Fibroblast of pulmonary artery (primary cell): ENCODE measurements at places on chromosomes 4 and X.

GRCh38 chrX:115134382-115134781, 54.8 kb upstream of the RBMXL3 start:
- no peak for DNase-seq

DNA sequence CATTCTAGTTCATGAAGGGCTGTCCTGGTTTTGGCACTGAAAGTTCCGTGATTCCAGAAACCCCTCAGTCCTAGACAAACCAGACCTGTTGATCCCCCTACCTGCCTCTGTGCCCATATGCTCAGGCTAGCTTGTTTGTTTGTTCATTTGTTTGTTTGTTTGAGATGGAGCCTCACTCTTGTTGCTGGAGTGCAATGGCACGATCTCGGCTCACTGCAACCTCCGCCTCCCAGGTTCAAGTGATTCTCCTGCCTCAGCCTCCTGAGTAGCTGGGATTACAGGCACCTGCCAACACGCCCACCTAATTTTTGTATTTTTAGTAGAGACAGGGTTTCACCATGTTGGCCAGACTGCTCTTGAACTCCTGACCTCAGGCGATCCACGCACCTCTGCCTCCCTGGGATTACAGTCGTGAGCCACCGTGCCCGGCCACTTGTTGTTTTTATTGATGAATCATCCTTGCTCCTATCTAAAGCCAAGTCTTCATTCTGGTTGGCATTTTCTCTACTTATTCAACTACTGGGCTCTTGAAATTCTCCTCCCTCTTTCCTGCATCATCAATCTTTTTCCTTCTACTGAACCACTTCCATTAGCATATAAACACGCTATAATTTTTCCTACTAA, 86.3 kb upstream of the BMP2K start:
- no peak for DNase-seq

DNA sequence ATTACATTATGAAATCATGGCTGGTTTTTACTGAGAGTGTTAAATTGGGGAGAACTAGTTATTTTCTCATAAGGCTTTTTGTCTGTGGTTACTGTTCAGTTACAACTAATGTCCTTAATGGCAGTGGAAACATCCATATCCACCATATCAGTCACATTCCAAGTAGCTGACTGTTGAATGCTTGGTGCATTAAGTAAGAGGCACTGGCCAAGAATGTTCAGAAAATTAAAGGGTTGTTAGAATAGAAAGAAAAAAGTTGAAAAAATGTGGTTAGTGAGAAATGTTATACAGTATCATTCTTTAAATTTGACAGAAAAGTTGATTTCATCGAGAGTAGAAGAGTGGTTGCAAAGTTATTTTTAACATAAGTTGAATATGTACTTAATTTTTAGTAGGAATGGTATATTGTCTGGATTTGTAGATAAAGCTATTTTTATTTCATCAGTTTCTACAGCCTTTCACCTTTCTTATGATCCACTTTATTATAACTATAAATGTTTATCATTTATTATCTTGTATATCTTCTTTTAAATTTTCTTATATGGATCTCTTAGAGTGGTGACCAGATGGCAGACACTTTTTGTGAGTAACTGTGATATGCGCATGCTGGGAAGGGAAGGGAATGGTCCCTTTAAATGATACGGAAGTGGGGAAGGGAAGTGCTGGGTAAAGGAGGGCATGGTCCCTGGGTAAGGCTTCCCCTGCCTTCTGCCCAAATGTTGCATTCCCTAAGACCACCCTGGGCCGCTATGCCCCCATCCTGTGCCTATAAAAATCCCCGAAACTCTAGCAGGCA, 2407.1 kb downstream of the ARAP2 start:
- peak; percentile 81 for DNase-seq

GRCh38 chrX:137428221-137428661, 137.7 kb upstream of the ZIC3 start:
- no peak for DNase-seq

- peak; percentile 33 for DNase-seq
Measured at GRCh38 chr4:138958519-138958918, 57.1 kb upstream of the NOCT start.

DNA sequence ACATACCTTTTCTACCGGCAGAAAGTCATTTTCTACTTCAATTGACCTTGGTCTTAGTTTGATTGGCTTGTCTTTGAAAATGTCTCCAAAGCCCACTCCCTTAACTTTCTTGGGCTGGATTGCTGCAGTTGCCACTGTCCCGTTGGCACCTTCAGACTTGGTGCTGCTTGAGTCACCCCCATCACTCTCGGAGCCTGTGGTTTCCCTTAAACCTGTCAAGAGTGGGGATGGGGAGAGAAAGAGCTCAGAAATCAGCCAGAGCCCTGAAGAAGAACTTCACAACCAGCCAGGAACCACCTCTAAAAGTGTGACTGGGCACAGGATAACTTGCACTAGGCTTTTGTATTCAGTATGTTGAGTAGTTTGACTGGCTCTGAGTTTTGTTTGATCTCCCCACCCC, 168.5 kb upstream of the MAP3K15 start:
- no peak for DNase-seq

DNA sequence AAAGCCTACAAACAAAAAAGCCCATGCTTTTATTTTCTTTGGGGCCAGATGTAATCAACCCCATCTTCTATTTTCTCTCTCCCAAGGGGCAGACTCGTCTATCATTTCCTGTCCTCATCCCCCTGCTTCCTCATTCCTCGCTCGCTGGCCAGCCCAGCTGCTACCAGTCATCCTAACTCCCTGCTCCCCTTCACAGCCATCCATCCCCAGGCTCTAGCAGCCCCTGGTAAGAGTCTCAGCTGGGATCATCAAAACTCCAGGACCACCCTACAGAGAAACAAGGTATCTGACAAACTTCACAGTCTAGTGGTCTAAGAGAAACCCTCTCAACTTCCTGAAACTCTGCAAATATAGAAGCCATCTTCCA, 23.6 kb downstream of the SH3KBP1 start:
- DNase-seq, result no peak

- DNase-seq, result no peak
Measured at GRCh38 chr4:103482893-103483292, 236.9 kb downstream of the TACR3 start.

DNA sequence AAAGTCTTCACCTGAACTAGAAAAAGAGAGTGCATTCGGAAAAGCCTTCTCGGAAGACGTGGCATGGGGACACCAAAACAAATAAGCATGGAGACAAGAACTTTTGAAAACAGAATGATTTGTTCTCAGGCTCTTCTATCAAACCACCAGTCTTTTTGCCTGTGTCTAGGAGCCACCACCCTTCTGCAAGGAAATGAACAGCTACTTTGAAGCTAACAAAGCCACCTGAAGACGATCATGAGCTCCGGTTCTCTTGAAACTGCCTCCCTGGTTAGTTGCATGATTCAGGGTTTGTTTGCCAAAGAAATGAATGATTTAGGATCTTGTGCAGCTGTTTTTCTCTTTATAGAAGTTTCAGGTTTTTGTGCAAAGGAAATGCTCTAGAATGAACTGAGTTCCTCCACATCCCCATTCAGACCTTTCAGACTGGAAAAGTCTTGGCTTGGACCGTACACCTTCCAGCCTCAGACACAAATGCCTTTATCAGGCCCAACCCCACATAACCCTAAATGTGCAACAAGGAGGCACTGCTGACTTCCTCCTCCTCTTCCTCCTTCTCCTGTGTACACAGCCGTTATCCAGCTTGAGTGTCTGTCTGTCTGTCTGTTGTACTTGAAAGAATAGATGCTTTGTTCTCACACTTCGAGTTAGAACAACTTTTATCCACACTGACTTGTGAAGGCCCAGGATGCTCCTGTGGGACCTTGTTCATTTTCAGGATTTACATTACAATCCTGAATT, 334.8 kb upstream of the KLF3 start:
- no peak for DNase-seq

- no peak for DNase-seq
Measured at GRCh38 chr4:42643685-42644084, 13.2 kb downstream of the ATP8A1 start.

- no peak for DNase-seq
Measured at GRCh38 chrX:131837325-131837724, 185.8 kb upstream of the STK26 start.

DNA sequence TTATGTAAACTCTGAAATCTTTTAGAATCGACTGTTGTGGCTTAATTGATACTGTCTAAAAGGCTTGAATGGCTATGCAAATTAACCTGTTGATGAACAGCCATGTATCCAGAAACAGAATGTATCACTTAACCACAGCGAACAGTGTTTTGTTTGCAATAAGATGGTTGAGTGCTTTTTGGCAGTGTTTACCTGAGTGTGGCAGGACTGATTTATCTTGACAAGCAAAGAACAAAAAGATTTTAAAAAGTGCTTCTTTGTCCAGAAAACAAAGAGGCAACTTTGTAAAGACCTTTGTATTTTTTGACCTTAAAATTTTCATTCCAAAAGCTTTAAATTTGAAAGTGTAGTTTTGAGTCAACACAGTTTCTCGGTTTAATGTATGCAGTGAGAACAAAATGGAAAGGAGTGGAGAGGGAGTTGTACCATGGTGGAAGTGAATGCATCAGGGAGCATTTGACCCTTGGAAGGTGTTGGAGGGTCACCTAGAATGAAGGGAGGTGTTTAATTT, 18.0 kb downstream of the ARHGAP10 start:
- DNase-seq, result no peak
